HepG2 (cell line): ENCODE measurements at places on chromosomes 16 and 17.
A peak's percentile ranks its signal among the peaks of the same experiment; 100 is the strongest.

- no peak for DNase-seq
Observed at GRCh38 chr17:17798010-17798556, 38.7 kb downstream of the SREBF1 start.

GRCh38 chr16:3606441-3606840, 5.0 kb downstream of the SLX4 start:
- DNase-seq: no peak

DNA sequence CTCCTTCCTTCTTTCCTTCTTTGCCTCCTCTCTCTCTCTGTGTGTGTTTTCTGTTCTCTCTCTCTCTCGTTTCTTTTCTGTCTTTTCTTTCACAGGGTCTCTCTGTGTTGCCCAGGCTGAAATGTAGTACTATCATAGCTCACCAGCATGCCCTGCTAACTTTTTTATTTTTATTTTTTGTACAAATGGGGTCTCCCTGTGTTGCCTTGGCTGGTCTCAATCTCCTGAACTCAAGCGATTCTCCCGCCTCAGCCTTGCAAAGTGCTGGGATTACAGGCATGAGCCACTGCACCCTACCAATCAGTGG, 1.5 kb downstream of the SLC5A11 start:
- no peak for DNase-seq

DNA sequence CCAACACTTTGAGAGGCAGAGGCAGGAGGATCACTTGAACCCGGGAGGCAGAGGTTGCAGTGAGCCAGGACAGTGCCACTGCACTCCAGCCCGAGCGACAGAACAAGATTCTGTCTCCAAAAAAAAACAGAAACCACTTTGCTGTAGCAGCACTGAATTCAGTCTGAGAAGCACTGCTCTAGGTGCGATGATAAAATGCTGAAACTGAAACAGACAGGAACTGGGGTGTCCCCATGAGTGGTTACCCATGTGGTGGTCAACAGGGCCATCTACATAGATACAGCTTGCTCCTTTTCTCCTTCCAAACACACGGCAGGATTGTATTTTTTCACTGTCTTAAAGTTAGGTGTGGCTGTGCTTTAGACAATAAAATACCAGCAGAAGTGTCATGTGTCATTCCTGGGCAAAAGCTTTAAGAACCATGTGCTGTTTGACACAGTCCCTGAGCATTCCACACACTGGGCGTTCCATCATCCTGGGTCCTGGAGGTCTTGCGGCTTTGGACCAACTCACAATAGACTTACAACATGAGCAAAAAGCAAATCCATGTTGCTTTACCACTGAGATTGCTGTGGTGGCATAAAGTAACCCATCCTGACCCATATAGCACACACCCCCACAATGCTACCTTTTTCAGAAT, 11.5 kb downstream of the GAS7 start:
- DNase-seq: no peak

GRCh38 chr16:31093132-31093703, 1.4 kb downstream of the VKORC1 start:
- DNase-seq: peak; percentile 74

- DNase-seq: peak; percentile 53
Observed at GRCh38 chr16:54242199-54242598, 44.4 kb downstream of the IRX3 start.

- DNase-seq: peak; percentile 75
Observed at GRCh38 chr16:15704545-15704987, 54.5 kb downstream of the NDE1 start.

GRCh38 chr16:66521951-66522771, 27.8 kb downstream of the TK2 start:
- no peak for DNase-seq

GRCh38 chr17:30352240-30352814, 18.5 kb upstream of the TMIGD1 start:
- DNase-seq: peak; percentile 57

GRCh38 chr16:57648125-57648524, 19.7 kb downstream of the ADGRG1 start:
- no peak for DNase-seq

- no peak for DNase-seq
Observed at GRCh38 chr16:69315486-69316311, 4.5 kb downstream of the VPS4A start.

DNA sequence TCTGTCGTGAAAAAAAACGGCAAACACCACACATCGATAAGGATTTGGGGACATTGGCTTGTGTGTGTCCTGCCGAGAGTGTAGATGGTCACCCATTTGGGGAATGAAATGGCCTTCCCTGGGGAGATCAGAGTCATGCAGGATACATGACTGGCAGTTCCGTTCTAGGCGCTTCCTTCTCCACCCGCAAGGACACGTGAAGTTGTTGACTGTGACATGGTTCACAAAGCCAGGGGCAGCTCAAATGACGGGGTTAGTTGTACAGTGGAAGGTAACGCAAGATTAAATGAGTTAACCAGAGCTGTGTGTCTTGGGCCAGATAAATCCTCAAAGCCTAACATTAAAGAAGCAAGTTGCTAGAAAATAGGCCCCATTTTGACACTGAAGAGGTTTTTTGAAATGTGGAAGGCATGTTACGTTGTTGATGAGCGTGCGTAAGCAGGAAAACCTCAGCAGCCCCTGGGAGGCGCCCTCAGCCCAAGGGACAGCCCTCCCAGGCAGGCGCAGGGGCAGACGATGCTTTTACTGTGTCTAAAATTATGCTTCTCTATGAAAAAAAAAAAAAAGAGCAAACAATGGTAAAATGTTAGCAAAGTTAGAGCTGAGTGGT, 35.9 kb upstream of the CHMP6 start:
- DNase-seq: no peak

- no peak for DNase-seq
Observed at GRCh38 chr17:27489045-27489715, 32.9 kb downstream of the KSR1 start.

GRCh38 chr17:62101515-62101914, 36.4 kb upstream of the MED13 start:
- peak; percentile 51 for DNase-seq

GRCh38 chr17:53472586-53472985, 350.1 kb upstream of the KIF2B start:
- no peak for DNase-seq

DNA sequence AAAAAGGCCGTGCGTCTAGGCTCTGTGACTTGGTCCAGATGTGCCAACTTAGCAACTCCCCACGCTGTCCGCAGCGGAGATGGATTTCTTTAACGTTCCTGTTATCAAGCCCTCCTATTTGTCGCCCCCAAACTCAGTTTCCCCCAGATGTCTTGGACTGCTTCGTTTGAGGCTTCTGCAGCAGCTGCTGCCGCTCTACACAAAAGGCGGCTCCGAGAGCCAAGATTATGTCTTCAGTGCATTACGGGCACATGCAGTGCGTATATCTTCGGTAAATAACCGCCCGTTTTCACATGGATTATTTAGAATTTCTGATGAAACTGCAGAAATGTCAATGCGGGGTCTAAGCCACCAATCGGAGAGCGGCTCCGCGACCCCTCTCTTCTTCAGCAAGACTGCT, 240.6 kb upstream of the ZFHX3 start:
- DNase-seq: no peak

GRCh38 chr16:85606904-85607303, 6.2 kb upstream of the GSE1 start:
- no peak for DNase-seq

DNA sequence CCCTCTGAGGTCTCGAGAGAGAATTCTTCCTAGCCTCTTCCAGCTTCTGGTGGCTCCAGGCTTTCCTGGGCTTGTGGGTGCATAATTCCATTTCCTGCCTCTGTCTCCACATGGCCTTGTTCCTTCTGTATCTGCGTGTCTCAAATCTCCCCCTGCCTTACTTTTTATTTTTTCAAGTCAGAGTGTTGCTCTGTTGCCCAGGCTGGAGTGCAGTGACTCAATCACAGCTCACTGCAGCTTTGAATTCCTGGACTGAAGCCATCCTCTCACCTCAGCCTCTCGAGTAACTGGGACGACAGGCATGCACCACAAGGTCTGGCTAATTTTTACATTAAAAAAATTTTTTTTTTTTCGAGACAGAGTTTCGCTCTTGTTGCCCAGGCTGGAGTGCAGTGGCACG, 120.6 kb downstream of the SHISA9 start:
- no peak for DNase-seq

GRCh38 chr16:25726430-25727098, 34.8 kb downstream of the HS3ST4 start:
- no peak for DNase-seq

DNA sequence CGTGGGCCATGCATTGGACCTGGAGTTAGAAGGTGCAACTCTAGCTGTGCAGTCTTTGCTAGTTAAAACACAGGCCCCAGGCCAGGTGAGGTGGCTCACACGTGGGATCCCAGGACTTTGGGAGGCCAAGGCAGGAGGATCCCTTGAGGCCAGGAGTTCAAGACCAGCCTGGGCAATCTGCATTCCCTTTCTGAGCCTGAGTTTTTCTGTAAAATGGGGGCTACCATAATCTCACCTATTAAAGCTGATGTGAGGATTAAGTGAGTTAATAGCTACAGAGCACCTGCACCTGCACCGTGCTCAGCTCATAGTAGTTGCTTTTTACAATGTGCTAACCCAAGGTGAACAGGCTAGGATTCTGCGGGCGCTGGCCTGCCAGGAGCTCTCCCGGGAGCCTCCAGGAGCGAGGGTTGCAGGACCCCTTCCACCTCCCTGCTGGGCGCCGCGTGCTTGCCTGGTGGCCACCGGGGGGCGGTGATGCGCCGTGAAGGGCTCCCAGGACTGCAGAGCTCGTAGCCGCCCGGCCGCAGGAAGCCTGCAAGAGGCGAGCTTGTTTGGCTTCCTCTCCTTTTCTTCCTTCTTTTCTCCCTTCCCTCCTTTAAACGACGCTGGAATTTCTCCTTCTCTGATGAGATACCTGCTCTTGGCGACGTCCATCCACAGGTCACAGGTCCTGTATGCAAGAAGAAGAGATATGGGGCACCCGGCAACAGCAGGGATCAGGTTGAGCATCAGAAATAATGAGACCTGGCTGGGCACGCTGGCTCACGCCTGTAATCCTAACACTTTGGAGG, 51.3 kb downstream of the ZFP90 start:
- DNase-seq: peak; percentile 60

GRCh38 chr16:66227766-66228530, 138.5 kb upstream of the CDH5 start:
- DNase-seq: no peak

DNA sequence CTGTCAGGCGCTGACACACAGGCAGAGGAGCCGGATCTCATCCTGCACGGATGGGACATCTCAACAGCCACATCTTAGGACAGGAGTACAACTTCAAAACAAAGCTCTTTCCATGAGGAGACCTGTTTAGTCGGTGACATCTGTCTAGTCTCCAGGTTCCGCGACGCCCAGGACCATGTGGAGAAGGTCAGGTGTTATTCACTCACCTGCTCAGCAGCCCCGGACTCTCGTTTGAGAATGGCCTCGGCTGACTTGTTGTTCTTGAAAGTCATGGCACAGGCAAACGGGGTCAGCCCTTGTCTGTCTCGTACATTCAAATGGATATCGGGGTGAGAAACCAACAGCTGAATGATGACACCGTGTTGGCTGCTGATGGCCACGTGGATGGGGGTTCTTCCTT, 35.7 kb downstream of the CYB5D2 start:
- DNase-seq: no peak

DNA sequence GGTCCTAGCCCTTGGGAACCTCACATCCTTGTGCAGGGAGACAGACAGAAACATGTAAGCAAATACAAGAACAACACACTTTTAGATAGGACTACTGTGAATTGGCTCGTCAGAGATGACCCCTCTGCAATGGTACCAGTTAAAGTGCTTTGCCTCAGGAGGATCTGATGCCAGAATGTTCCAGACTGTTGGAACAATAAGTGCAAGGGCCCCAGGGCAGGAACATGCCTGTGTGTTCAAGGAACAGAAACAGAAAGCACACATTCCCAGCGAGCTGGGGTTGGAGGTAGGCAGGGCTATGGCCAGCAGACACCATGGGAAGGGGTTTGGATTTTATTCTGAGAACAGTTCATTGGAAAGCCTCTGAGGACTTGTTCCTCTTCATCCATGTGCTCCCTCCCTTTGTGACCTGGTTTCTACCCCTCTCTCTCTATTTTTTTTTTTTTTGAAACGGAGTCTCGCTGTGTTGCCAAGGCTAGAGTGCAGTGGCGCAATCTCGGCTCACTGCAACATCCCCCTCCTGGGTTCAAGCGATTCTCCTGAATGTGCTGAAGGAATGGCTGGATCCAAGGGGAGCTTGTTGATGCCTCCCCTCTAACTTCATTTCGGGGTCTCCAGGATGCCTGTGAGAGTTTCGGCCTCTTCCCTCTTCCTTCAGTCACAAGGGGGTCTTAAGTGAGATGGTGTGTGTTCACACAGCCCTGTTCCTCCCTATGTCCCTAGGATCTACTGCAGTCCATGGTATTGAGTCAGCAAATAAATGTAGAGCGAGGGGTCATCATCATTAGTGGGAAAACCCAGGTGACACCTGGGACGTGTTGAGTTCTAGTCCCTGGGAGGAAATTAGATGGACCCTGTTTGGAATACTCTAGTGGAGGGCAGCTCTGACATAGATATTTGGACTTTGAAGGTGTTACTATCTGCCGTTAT, 6.4 kb downstream of the STAT5A start:
- DNase-seq: no peak

GRCh38 chr17:83029571-83029970, 49.8 kb upstream of the METRNL start:
- DNase-seq: no peak

DNA sequence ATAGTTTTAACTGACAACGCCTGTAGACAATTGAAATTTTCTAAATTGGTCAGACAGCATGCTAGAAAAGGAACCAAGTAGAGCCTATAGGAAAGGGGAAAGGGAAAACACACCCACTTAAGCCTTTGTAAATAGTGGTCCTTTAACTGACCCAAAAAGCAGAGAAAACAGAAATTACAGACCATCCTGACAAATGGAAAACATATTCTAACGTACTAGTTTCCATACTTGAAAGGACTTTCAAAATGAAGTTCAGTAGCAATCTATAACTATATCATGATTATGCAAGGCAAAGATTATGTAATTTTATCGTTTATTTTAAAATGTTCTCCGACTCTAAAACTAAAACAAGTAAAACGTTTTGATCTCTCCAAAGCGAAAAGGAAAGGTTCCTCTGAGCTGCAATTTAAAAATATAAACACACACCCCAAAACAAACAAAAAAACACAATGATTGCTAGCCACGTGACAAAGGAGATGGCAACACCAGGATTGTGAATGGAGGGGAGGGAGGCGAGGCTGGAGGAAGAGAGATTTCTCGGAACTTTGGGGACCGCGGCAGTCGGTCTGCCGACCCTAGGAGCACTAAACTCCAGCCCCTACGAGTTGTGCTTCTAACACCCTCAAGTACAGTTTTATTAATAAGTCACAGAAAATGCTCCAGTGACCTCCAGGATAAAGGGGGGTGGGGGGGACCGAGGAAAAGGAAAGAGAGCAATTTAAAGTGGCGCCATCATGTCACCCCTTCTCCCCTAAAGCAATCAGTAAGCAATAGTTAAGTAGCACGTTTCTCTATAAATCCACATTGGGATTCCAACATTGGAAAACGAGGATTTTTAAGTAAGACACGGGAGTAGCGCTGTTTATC, 1.7 kb downstream of the KANSL1 start:
- peak; percentile 58 for DNase-seq

GRCh38 chr16:29784901-29785500, 5.5 kb upstream of the KIF22 start:
- DNase-seq: no peak

GRCh38 chr16:86580063-86580790, 1.9 kb downstream of the FOXL1 start:
- DNase-seq: no peak
